HCEC 1CT (cell line): ENCODE measurements at places on chromosomes 16 and 17.

DNA sequence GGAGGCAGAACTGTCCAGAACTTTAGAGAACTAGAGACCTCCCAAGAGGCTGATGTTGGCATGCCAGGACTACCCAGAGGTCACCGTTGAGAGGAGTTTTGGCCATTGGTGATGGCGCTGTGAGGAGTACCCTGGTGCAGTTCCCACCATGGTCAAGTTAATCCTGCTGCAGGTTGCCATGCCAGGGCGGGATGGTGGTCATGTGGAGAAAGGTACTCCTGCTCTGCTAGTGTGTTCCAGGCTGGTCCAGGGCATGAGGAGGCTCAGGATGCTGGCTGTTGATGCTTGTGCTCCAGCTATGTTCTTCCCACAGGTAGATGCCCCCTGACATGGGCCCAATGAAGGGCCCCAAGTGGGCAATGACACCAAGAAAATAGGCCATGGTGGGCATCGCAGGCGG is 4.1 kb upstream of the PHF12 start:
- no peak for DNase-seq

- no peak for DNase-seq
Observed at GRCh38 chr17:28719021-28719433, 758 bp upstream of the RPL23A start.

DNA sequence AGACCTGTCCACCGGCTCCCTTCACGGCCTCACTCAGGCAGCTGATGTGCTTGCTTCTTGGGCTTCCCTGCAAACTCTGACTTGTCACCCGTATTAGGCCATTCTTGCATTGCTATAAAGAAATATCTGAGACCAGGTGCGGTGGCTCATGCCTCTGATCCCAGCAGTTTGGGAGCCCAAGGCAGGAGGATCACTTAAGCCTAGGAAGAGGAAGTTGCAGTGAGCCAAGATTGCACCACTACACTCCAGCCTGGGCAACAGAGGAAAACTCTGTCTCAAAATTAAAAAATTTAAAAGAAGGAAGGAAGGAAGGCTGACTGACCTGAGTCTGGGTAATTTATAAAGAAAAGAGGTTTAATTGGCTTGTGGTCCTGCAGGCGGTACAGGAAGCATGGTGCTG is 17.0 kb downstream of the SOST start:
- no peak for DNase-seq

GRCh38 chr16:4513086-4513860 is 25.3 kb downstream of the CDIP1 start:
- DNase-seq = no peak

GRCh38 chr16:87098361-87098760 is 218.8 kb downstream of the C16orf95 start:
- no peak for DNase-seq

GRCh38 chr17:8630227-8630801 is at the start of gene MYH10:
TSS of gene MYH10 (minus strand) at chr17:8630725. CDS start at chr17:8623246, 7,479 bp downstream.
- DNase-seq = no peak

DNA sequence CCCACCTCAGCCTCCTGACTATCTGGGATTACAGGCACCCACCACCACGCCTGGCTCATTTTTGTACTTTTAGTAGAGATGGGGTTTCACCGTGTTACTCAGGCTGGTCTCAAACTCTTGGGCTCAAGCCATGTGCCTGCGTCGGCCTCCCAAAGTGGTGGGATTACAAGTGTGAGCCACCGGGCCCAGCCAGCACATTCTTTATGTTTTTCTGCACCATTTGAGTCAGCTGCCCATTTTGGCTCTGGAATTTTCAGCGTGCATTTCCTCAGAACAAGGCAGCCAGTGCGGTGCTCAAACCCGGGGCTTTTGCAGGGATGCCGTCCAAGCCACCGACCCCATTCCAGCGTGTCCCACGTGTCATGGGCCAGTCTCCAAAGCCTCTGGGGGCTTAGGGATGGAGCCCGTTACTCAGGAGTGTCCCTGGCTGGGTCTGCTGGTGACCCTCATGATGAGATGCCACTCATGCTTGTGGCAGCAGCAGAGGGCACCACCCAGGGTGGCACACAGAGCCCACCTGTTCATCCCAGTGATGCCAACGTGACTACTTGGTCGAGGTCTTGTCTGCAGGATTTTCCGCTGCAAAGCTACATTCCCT is 3.7 kb upstream of the RAB40C start:
- no peak for DNase-seq

DNA sequence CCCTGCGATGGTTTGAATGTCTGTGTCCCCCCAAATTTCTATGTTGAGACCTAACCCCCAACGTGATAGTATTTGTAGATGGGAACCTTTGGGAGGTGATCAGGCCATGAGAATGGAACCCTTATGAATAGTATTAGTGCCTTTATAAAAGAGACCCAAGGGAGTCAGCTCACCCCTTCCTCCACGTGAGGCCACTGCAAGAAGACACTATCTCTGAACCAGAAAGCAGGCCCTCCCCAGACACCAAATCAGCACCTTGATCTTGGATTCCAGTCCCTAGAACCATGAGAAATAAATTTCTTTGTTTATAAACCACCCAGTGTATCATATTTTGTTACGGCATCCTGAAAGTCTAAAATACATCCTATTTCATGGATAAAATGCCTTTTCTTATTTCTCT is 64.4 kb upstream of the LRRC37A3 start:
- DNase-seq = no peak

DNA sequence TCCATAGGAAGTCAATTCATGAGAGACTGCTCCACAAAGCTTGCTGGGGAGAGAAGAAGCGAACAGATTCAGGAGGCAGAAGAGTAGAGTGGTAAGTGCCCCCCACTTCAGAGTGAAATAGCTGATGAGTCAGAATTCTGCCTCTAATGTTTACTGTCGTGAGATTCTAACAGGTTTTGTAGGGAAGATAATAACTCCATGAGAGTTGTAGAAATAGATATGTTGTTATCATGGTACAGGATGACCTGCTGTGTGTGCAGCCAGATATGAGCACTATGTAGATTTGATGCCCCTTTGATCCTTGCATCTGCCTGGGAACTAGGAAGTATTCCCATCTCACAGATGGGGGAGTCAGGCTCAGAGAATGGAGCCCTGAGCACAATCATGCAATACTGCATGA is 502.4 kb upstream of the CDH11 start:
- no peak for DNase-seq

DNA sequence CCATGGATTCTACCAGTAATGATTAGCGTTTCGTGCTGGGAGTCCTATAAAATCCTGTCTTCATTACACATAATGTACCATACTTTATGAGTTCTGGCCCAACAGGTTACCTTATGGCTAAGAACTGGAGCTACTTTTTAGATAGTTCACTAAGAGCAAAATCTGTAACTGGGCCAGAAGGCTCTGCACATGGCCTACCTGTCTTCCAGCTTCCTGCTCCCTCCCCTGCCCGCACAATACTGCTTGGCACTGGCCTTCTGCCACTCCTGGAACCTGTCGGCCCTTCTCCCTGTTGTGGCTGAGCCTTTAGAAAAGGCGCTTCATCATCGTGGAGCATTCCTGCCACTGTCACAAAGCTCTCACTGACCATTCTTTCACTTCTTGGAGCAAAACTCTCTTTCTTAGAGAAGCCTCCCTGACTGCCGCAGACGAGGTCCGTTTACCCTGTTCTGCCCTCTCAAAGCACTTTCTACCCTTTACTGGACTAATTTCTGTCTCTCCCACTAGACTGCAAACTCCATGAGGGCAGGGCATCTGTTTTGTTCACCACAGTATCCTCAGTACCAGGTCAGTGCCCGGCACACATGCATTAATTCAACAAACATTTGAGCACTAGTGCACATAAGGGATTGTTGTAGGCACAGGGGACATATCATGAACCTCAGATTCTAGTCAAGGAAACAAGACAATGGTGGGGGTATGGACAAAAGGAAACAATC is 116.5 kb downstream of the PARN start:
- no peak for DNase-seq
